ENCODE measurements at places on chromosomes 5 and 9.

DNA sequence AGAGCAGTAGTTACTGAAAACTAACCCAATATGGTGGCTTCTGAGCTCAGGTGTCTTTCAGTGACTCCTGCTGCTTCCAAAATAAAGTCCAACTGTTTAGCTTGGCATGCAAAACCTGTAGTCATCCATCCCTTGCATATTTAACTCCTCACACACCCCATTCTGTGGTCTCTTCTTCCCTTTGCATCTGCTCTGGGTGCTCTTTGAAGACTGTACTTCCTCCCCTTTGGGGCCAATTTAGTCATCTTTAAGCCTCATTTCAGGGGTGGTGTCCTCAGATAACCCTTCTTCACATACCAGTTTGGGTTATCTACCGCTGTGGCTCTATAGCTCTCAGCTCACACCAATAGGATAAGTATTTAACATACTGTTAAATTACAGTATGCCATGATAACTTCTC lies 209.9 kb upstream of the DMRT1 start:
- DNase-seq: no peak

DNA sequence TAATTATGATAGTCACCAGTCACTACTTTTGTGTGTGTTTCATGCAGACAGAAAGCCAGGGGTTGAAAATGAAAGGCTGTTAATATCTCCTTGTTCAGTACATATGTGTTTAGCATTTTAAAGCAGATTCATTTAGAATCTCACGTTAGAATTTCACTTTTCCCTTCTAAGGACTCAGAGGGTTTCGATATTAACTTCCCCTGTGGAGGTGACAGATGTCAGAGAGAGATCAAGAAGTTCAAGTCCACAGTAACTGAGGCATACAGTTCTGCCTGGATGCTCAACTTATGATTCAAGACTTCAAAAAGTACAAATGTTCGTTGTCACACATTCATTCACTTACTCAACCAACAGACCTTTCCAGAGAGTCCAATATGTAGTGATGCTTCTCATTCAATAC lies 251.1 kb downstream of the EBF1 start:
- DNase-seq: no peak

DNA sequence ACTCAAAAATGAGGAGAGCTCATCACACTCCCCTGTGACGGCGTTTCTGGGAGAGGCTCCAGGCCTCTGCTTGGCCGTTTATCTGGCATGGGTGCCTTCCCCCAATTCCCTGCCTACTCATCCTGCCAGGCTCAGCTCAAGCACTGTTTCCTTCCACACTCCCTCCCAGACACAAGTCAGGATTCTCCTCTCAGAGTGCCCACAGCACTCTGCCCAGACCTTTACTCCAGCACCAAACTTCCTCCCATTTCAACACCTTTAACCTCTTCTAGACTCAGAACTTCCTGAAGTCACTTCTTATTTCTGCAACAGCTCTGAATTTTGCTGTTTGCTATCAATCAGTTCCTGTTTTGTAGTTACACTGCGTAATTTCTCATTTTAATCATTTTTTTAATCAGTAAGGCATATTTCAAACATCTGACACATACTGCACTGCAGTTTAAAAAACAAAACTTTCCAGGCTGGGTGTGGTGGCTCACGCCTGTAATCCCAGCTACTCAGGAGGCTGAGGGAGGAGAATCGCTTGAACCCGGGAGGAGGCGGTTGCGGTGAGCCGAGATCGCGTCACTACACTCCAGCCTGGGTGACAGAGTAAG lies 16.0 kb downstream of the TRMO start:
- DNase-seq: no peak

GRCh38 chr5:35828082-35828598 lies 28.6 kb upstream of the IL7R start:
- DNase-seq: no peak

GRCh38 chr5:147404706-147405105 lies 105.2 kb downstream of the DPYSL3 start:
- no peak for DNase-seq

- DNase-seq: no peak
These were observed 372.3 kb upstream of the FTMT start for GRCh38 chr5:121479337-121479736.

GRCh38 chr5:137199201-137199600 lies 299.9 kb downstream of the SPOCK1 start:
- no peak for DNase-seq

DNA sequence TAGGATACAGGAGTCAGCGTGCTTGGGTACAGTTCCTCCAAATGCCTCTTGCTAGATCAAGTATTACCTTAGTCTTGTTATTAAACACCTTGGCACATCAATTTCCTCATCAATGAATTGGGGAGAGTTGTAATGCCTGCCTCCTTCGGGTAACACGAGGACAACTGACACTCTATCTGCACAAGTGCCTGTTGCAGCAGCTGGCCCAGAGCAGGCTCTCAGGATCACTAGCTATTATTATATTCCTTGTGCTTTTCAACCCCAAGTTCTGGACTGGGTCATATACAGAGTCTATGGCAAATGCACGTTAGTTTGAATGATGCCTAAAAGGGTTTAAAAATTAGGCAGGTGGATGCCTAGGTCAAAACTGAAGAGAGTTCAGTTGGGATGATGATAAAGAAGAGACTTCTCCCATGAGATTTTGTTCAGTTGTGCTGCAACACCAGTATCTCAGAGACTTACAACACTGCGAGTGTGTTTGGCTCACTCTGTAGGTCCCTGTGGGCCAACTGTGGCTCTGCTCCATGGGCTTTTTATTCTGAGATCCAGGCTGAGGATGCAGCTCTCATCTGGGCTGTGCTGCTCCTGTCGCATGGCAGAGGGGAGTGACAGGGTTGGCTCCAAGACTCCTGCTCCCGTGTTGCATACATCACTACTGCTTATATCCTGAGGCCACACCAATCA lies 41.1 kb upstream of the TEX48 start:
- no peak for DNase-seq

DNA sequence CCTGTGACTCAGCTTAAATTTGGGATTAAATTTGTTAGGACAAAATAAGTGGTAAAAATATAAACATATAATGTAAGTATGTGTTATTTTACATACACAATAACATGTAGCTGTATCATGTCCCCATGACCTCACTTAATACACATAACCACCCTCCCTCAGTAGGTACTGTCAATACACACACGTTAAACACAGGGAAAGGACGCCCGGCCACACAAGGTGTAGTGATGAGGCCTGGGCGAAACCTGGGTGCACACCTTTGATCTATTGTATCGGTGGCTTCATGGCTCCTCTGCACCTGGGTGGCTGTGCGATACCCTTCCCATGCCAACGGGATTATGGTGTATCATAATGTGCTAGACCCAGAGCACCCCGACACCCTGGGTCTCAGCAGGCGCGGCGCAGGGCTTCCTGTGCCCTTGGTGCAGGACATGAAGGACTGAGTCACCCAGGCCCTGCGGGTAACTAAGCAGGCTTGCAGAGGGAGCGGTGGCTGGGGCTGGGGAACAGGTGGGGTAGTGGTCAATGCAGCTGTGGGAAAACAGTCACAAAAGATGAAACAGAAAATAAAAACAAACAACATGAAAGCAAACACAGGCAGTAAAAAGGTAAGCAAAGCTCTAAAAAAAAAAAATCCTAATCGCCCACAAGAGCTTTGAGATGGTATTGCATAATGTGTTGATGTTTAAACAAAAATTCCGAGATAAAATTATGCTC lies 127.5 kb upstream of the RETREG1 start:
- DNase-seq: no peak

GRCh38 chr5:30891660-30892059 lies 301.8 kb upstream of the CDH6 start:
- no peak for DNase-seq

DNA sequence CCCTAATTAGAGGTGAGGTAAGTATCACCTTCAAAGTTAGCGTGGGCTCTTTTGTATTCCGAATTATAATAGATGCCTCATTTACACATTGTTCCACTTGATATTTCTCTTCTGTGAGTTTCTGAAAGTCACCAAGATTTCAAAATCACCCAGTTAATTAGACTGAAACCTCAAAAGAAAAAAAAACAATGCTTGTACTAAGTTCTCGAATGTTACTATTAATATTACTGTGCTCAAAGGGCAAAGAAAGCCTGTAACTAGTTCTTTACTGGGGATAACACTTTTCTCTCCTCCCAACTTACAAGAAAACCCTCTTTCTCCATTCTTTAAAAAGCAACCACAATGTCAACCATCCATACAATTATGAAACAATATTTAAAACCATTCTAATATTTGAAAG lies 98.5 kb downstream of the STRBP start:
- DNase-seq: no peak

- DNase-seq: no peak
These were observed 29.9 kb downstream of the TMEM161B start for GRCh38 chr5:88238732-88239131.

DNA sequence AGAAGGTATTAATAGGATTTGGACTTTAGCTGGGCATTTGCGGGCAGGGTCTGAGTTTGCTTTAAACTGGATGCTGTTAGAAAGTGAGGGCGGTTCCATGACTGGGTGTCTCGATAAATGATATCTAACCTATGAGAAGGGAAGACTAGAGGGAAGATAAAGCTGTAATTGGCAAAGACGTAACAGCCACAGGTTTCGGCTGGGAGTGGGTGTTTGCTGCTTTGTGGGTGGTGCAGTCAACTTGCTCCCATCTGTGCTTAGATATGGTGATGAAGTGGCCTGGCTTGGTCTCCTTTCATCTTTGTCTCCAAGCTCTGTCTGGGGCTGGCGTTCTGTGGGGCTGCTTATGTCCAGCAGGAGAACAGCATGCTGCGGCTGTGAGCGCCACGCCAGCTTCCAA lies 23.3 kb downstream of the OR2V1 start:
- no peak for DNase-seq

DNA sequence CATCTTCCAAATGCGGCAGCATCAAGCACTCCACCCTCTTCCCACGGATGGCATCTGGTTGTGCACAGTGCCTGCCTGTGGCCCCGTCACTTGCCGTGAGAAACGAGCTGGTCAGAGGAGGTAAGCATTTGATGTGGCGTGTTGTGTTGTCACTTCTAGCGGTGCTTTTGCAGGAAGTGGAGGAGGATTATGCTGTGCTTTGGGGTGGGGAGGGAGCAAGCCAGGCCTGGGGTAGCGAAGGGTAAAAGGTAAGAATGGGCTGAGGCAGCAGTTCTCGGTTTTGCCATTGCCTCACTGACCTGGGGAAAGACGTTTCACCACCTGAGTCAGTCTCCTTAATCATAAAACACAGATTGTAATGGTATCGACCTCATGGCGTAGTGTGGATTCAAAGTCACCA lies 2.3 kb upstream of the POMT1 start:
- no peak for DNase-seq

GRCh38 chr5:113151641-113152379 lies 175.2 kb downstream of the DCP2 start:
- no peak for DNase-seq

GRCh38 chr9:69885474-69885929 lies 64.9 kb downstream of the CFAP95 start:
- no peak for DNase-seq

Data from NCI-H1105 treated with DMSO at 0.1 percent for 48 hours (cell line).